Midbrain (tissue), 1 donor: ENCODE measurements at places on chromosomes 1 and 21.

DNA sequence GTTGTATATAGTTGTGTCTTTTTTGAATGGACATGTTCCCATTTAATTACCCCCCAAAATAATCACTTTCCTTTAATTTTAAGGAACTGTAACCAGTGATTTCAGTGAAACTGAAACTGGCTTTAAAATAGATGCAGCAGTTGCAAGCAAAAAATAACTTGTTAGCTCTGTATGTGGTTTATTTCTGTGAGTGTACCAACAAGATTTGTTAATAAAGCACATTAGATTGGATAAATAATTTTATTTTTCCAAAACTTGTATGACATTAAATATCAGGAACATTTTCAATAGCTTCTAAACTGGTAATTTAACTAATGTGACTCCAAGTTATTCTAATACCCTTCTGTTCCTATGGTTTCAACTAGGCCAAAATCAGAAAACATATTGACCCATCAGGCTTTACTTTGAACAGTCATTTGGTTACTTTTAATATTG is 184.3 kb upstream of the CACYBP start:
- DNase-seq, result no peak

- no peak for DNase-seq
Measured at GRCh38 chr21:31354604-31355443, 10.8 kb upstream of the TIAM1 start.

- no peak for DNase-seq
Measured at GRCh38 chr21:42381347-42381984, 14.4 kb downstream of the TMPRSS3 start.

- DNase-seq, result no peak
Measured at GRCh38 chr1:234505769-234506102, 26.8 kb upstream of the TARBP1 start.

- DNase-seq, result no peak
Measured at GRCh38 chr1:85321237-85321964, 45.0 kb upstream of the BCL10 start.

DNA sequence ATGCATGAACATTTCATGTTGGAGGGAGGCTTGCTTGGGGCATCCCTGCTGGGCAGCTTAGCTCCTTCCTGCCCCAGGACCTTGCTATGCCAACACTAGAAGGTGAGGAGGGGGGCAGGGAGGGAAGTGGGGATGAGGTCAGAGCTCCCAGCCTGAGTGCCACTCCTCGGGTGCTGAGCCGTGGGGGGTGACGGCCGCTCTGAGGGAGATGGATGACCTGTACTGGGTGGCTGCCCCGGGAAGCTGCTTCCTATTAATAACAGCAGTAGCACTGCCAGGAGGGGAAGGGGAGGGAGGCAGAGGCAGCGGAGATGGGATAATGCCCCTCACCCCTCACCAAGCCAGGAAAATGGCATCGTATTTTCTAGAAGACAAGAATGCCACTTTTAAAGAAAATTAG is 60.6 kb downstream of the UBIAD1 start:
- no peak for DNase-seq

DNA sequence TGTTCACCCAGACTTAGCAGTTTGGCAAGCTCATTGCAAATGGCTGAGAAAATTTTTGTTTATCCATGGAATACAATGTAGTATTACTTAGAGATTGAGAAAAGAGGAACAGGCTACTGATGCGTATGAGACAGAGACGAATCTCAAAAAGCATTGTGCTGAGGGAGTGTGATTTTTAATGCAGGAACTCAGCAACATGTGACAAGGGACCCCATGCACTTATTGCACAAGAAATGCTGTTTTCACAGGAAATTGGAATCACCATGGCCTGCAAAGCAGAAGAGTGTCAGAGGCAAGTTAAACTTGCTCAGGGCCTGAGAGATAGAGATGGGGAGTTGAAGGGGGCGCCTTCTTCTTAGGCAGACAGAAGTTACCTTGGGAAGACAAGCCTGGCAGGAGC is 32.6 kb upstream of the TLR5 start:
- peak; percentile 18 for DNase-seq

GRCh38 chr1:194419721-194420120 is 1233.3 kb upstream of the B3GALT2 start:
- DNase-seq, result no peak
